GM12864 (cell line): ENCODE measurements at places on chromosomes 5 and 9.

GRCh38 chr9:114666851-114667250 is 9.2 kb upstream of the TEX53 start:
- no peak for DNase-seq

GRCh38 chr9:33374190-33374589 is 28.2 kb downstream of the AQP7 start:
- DNase-seq: no peak

- no peak for DNase-seq
Measured at GRCh38 chr5:138226910-138227309, 13.8 kb upstream of the CDC23 start.

DNA sequence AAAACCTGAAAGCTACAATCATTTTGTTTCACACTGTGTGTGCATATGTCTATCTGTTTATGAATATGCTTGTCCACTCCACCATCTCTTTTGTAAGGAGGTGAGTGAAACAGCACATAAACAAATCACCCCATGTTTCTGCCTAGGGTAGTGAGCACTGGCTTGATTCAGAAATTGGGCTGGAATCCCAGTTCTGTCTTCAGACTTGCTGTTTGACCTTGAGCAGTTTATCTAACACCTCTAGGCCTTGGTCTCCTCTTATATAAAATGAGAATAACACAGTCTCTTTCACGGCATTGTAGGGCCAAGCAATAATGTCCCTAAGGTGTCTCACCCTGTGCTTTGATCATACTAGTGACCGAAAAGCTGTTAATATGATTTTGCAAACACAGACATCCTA is 61.2 kb downstream of the ZNF366 start:
- DNase-seq: no peak

GRCh38 chr5:89342106-89342876 is 459.3 kb upstream of the MEF2C start:
- peak; percentile 75 for DNase-seq

DNA sequence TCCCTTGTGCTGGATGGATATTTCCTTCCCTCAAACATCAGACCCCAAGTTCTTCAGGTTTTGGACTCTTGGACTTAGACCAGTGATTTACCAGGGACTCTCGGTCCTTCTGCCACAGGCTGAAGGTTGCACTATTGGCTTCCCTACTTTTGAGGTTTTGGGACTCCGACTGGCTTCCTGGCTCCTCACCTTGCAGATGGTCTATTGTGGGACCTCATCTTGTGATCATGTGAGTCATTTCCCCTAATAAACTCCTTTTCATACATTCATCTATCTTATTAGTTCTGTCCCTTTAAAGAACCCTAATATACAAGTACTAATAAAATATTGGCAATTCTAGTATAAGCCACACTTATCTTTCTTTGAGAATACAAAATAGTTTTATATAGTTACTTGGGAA is 1078.9 kb downstream of the CDH12 start:
- DNase-seq: no peak

- no peak for DNase-seq
Measured at GRCh38 chr5:10676224-10676623, 84.8 kb downstream of the DAP start.

DNA sequence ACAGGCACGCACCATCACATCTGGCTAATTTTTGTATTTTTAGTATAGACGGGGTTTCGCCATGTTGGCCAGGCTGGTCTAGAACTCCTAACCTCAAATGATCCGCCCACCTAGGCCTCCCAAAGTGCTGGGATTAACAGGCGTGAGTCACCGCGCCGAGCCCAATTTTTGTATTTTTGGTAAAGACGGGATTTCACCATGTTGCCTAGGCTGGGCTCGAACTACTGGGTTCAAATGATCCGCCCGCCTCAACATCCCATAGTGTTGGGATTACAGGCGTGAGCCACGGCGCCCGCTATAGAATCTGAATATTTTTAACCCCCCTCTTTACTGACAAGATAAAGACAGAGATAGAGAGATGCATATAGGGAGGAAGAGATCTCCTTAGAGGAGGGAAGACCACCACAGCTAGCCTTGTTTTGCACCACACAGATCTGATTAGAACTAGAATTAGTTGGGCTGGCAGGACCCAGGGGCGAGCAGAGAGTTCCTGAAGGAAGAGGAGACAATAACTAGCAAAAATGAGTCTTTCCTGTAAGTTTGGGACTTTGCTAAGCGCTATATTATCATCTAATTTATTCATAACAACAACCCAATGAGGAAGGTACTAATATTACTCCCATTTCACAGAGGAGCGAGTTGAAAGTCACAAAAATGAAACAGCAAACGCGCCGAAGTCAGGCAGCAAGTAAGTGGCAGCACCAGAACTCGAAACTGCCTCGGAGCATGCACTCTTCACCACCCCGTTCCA is 1.5 kb upstream of the ANKHD1 start:
- DNase-seq: peak; percentile 27

DNA sequence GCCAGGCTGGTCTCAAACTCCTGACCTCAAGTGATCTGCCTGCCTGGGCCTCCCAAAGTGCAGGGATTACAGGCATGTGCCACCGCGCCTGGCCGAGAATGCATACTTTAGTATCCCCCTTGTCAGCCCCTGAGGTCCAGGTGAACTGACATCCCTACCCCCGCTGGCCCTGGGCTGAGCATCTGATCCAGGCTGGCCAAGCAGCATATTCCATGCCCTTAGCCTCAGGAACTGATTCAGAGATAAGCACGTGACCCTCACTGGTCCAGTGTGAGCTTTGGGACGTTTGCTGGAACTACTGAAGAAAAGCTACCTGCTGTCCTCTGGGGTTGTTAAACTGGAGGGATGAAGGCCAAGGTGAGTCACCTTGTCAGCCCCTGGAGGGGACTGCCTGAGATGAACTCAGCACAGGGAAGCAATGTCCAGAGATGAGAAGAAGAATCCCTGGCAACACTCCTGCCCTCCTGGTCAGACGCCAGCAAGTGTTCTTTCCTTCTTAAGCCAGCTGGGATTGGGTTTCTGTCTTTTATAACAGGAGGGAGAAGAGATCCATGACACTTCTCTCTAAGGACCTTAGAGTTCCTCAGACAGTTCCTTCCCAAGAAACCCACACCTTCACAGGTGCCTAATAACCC is 59.1 kb upstream of the FBXW11 start:
- no peak for DNase-seq

GRCh38 chr9:23319092-23319491 is 506.9 kb downstream of the ELAVL2 start:
- no peak for DNase-seq

GRCh38 chr5:132787076-132787475 is 10.0 kb upstream of the SEPTIN8 start:
- DNase-seq: no peak

DNA sequence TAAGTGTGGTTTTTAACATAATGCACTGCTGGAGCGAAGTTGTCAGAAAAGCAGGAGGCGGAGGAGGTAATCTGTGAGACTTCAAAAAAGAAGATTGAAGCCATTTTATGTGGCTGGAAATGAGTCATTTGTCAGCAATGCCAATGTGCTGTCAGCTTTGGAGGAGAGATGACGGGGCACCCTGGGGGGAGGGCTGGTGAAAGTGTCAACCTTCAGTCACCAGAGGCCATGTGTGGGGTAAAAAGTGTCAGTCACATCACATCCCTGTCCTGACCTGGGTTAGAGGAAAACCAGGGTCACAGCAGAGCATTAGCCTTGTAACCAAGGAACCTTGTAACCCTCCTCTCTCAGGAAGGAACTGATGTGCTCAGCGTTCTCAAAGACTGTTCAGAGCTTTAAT is 59.1 kb downstream of the TLR4 start:
- no peak for DNase-seq

DNA sequence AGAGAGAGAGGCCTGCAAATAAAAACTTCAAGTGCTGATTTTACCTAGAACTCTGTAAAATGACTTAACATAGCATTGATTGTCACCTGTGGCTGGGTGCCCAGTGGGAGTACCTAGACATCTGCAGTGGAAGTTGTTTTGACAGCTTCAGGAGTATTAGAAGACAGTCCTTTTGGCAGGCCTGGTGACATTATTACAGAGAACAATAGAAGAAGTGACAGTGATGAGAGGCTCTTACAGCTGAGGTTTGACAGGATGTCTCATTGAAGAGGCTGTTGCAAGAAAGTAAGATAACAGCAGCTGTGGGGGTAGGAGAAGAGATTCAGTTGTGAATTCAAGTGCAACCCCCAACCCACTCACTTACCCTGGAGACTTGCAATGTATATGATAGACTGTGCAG is 27.9 kb upstream of the MUSK start:
- DNase-seq: no peak
